GF-D8 (cell line): ENCODE measurements at places on chromosomes 1 and 21.

GRCh38 chr1:201539561-201540431 lies 869 bp downstream of the NAV1 start:
- DNase-seq, result no peak

- DNase-seq, result no peak
Observed at GRCh38 chr1:50426108-50426700, 3.0 kb upstream of the DMRTA2 start.

DNA sequence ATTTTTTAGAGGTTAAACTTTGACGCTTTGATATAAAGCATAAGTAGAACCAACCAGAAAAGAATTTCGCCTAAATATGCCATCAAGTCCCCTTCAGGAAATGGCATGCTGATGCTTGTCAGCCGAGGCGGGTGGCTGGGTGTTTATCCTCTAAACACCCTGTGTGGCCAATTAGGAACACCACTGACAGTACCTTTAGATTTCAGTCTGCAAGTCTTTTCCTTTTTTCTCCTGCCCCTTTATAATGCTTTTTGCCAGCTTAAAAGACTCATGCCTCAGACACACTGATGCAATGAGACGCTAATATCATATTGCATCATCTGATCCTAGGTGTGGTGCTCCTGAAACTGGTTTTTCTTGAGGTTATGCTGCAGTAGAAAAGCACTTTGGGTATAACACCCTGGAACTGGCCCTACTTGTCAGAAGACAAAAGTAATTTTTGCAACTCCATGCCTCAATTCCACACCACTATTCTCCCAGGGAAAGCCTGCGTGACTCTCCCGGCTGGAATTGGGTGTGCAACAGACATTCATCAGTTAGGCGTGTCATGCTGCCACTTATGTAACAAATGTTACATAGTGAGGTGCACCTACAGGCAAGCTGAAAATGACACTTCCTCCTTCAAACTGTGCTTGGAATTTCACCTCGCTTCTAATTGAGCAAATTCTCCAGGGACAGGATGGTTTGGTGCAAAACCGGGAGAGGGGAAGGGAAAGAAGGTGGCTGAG lies 2.0 kb upstream of the RCC2 start:
- DNase-seq, result no peak

DNA sequence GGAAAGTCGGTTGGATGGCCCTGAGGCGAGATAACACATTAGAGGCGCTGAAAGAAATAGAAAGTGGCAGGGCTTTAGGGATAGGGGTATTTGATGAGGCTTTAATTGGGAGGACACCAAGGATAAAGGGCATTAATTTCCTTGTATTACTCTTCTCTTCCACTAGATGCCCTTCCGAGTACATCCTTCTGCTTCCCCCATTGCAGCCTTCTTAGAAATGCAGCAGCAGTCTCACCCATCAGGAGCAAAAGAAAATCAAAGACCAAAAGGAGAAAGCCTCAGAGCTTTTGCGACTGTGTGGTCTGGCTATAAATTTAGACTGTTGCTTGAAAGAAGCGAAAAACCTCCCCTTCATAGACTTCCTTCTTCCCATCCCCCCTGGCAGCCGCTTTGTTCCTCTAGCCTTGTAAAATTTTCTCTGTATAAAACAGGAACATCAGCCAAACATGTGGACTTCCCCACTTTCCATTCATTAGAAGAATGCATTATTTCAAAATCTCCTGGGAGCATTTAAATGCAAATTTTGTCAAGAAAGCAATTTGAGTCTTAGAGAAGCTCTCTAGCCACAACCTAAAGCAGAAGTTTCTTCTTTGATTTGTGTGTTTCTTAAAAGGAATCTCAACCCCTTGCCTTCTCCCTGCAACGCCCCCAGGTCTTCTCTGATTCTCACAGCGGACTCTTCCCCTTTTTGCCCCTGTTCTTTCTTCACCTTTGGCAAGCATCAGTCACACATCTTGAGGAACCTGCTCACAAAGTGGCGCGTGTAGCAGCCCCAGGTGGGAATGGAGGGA lies 76.6 kb downstream of the NDUFS5 start:
- DNase-seq, result peak; percentile 59

- DNase-seq, result no peak
Observed at GRCh38 chr21:37675202-37675801, 241.0 kb downstream of the KCNJ6 start.

GRCh38 chr1:154276797-154277196 lies 4.4 kb downstream of the HAX1 start:
- no peak for DNase-seq

- no peak for DNase-seq
Observed at GRCh38 chr1:44802306-44803061, 2.3 kb downstream of the PLK3 start.

- DNase-seq, result peak; percentile 74
Observed at GRCh38 chr1:230176871-230177411, 109.9 kb downstream of the GALNT2 start.

DNA sequence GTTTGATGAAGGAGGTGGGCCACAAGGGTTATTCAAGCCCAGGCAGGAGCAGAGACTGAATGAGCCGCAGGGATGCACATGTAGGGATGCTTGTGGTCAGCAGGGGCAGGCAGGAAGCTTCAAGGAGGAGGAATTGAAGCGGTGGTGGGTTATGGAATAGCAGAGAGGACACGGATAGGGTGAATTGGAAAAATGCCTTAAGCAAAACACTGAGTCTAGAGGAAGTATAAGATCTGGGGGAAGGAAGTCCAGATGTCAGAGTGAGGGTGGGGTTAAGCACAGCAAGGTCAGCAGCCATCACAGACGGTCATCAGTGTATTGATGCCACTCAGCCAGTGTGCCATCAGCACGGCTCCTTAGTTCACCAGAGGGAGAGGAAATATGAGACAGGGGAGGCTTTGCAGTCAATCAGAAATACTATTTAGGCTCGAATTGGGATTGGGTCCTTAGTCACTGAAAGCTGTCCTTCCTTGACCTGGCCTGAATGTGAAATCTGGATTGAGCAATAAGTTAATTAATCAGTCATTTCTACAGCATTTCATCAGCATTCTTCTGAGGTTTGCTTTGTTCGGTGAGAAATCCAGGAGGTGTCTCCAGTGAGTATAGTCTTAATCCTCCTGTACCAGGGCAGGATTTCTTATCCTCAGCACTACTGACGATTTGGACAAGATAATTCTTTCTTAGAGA lies 6.0 kb upstream of the LCE1F start:
- DNase-seq, result no peak

- no peak for DNase-seq
Observed at GRCh38 chr1:31786366-31787060, 22.4 kb upstream of the ADGRB2 start.

GRCh38 chr1:233135833-233136232 lies 159.7 kb downstream of the PCNX2 start:
- DNase-seq, result no peak

GRCh38 chr1:54229281-54229891 lies 29.4 kb downstream of the MRPL37 start:
- DNase-seq, result peak; percentile 77

- no peak for DNase-seq
Observed at GRCh38 chr1:170676628-170677027, 12.7 kb downstream of the PRRX1 start.

GRCh38 chr1:227428803-227429202 lies 110.5 kb upstream of the CDC42BPA start:
- no peak for DNase-seq

DNA sequence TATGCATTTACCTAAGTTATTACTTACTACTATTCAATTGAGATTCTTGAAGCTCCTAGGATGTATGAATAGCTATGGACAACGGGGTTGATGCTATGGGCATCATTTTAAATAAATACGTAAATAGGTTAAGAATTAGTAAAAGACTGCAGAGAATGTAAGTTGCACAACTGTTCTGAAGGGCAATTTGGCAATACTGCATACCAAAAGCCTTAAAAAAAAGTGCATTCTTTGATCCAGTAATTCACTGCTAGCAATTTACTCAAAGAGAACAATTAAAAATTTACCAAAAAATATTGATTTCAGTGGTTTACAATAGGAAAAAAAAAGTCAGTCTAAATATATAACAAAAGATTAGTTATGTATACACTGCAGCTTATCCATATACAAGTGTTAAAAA lies 3.5 kb downstream of the ARPC5 start:
- no peak for DNase-seq

DNA sequence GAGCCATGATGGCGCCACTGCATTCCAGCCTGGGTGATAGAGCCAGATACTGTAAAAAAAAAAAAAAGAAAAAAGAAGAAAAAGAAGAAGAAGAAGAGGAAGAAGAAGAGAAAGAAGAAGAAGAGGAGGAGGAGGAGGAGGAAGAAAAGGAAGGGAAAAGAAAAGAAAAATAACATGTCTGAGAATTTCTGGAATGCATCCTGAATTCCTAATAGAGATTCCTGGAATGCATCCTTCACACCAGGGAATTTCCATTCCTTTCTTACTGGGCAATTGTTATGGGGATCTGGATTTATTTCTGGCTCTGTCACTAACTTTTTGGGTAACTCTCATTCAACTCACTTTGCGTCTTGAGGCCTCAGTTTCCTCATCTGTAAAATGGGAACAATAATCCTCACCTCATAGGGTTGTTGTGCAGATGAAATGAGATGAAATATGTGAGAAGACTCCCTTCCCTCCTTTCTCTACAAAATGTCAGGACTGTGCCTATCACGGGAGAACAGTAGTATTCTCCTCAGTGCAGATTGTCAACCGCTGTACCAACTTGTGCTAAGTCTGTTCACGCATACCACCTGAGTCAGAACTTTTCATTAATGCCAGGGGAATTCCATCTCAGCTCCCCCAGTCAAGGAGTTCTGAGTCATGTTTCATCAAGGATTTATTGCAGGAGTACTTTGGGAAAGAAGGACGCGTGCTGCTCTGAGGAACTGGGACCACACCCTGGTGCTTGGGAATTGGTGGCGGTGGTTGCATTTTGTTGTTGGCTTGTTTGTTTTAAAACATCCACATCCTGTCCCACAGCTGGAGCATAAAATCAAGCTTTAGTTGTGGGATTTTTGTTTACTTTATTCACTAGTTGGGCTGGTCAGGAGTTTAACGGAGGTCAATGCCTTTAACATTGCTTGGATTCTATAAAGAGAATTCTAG lies 42.4 kb upstream of the ROR1 start:
- no peak for DNase-seq

DNA sequence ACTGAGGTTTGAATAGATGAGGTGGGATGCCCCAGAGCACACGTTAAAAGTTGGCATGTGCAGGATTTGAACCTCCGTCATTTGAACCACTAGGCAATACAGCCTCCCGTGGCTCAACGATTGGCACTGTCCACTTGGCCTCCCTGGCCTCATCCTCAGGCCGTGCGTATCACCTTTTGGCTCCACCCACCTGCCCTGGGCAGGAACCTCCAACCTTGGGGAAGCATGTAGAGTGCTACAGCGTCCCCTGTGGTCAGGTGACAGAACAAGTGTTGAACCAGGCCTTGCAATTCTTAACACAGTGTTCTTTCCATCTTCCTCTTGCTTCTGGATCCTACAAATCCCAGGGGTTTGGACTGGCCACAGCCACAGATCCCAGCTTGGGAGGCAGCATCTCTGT lies 112.6 kb downstream of the PAX7 start:
- DNase-seq, result no peak

GRCh38 chr1:19109545-19109944 lies 100.5 kb downstream of the UBR4 start:
- DNase-seq, result no peak

DNA sequence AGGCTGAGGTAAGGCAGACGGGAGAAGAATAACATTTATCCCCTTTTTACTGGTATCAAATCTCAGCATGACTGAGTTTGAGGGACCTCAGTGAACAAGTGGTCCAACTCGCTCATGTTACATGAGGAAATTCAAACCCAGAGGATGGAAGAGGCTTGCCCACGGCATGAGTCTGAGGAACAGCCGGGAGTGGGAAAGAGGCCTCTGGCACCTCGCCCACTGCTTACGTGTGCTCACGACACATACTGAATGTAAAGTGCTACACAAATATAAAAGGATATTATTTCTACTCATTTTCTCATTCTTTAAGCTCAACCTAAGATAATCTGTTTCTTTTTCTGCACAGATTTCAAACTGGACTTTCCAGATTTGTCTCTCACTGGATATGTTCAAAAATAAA lies 14.7 kb downstream of the BEND5 start:
- no peak for DNase-seq

DNA sequence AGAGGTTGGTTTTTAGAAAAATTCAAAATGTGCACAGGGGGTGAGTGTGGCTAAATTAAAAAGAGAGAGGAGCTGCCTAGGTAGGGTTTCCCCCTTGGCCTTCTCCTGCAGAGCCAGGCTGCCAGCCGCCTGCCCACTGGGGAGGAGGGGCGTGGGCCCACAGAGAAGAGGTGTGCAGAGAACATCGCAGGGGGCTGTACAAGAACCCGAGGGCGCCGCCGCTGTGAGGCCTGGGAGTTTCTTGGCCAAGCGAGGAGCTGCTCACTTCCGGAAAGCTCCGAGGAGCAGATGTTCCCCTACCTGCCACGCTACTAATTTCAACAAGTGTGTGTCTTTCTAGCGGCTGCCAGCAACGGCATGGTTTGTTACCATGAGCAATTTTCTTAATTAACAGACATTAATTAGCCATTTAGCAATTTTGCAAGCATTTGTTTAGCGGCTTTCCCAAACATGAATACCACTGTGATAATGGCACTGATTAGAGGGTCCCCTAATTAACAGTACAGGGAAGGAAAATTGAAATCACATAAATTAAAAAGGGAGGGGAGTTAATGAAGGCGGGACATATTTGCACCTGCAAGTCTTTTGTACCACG lies 59.7 kb downstream of the MRPL37 start:
- no peak for DNase-seq

- DNase-seq, result no peak
Observed at GRCh38 chr1:205913451-205914154, 29.7 kb downstream of the SLC26A9 start.

DNA sequence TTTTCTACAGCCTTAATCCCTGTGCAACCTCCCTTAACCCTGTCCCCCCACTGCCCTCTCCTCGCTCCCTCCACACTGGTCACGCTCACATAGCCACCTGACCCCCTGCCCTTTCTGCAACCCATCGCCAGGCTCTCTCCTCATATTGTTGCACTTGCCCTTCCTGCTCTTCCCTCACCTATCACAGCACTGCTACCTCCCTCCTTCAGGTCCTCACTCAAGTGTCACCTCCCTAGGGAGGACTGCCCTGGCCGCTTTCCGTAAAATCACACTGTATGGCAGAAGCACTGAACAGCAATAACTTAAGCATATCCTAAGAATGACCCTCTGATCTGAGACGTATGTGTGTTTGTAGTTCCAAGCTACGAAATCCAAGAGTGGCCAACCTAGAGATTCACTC lies 406.0 kb downstream of the SIPA1L2 start:
- DNase-seq, result no peak

DNA sequence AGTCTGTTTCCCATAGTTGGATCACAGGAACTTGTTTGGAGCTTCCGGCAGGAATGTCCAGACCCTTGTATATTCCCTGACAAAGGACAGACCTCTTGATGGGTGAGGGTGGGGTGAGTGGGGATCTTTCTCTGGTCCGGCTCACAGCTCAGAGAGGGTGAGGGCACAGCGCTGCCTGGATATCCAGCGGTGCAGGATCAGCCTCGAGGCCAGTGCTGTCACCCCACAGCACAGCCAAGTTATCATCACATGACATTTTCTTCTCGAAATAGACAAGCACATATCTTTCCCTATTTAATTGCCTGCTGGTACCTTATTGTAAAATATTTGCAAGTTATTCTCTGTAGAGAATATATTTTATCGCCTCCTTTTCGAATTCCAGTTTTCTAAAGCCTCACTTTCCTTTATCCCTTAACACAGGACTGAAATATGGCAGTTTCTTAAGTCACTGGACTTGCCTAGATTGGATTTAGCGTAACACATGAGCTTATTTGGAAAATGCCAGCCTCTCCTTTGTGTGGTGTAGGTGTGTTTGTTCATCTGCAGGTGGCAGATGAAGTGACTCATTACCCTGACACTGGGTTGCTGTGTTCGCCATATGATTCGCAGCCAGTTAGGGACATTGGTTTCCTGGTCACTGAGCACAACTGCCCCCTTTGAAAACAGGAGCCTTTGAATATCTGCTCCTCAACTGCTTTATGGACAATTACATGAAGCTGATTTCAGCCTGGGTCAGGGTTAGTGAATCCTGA lies 21.4 kb downstream of the CLIC6 start:
- no peak for DNase-seq
